ENCODE measurements at places on chromosomes 11 and 22.

- no peak overlapping the region for H3K4me3 ChIP-seq
- no peaks in the 10 kb centered on the region for H3K36me3 ChIP-seq
- peaks cover 36% of the 10 kb centered on the region for H3K27me3 ChIP-seq
- no peaks in the 10 kb centered on the region for H3K4me1 ChIP-seq
- no peak for DNase-seq
- H3K27ac ChIP-seq: no peak overlapping the region
Measured at GRCh38 chr22:18062421-18062820, 15.4 kb upstream of the PEX26 start.

DNA sequence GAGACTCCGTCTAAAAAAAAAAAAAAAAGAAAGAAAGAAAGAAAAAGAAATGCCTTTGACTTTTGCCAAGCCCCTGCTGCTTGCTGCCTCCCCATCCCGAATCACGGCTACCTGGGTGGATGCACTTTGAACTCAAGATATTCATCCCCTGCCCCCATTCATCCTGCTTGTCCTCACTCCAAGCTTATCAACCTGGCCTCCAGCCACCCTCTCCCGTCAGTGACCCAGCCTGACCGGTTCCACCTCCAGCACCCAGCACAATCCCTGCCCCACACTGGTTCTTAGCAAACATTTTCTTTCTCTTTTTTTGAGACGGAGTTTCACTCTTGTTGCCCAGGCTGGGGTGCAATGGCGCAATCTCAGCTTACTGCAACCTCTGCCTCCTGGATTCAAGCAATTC, 44.4 kb downstream of the CYTH4 start:
- peaks cover 18% of the 10 kb centered on the region for H3K36me3 ChIP-seq
- no peak overlapping the region for H3K27ac ChIP-seq
- H3K4me3 ChIP-seq: no peak overlapping the region
- DNase-seq: no peak
- H3K4me1 ChIP-seq: peaks cover 9% of the 10 kb centered on the region
- peaks cover 22% of the 10 kb centered on the region for H3K27me3 ChIP-seq

GRCh38 chr11:23590596-23591308, 730.5 kb upstream of the CCDC179 start:
- no peak overlapping the region for H3K27ac ChIP-seq
- H3K4me3 ChIP-seq: no peak overlapping the region
- DNase-seq: no peak
- no peaks in the 10 kb centered on the region for H3K27me3 ChIP-seq
- no peaks in the 10 kb centered on the region for H3K4me1 ChIP-seq

- no peak for DNase-seq
- H3K4me1 ChIP-seq: no peaks in the 10 kb centered on the region
- no peak overlapping the region for H3K4me3 ChIP-seq
- H3K27me3 ChIP-seq: no peaks in the 10 kb centered on the region
- peaks cover 4% of the 10 kb centered on the region for H3K36me3 ChIP-seq
Measured at GRCh38 chr11:8638300-8638699, 44.2 kb downstream of the TRIM66 start.

GRCh38 chr22:31431950-31432349, 32.5 kb downstream of the DRG1 start:
- no peak overlapping the region for H3K4me3 ChIP-seq
- H3K4me1 ChIP-seq: no peaks in the 10 kb centered on the region
- no peak overlapping the region for H3K27ac ChIP-seq
- H3K36me3 ChIP-seq: peaks cover 91% of the 10 kb centered on the region
- no peaks in the 10 kb centered on the region for H3K27me3 ChIP-seq

- H3K36me3 ChIP-seq: no peaks in the 10 kb centered on the region
- H3K4me3 ChIP-seq: no peak overlapping the region
- H3K27ac ChIP-seq: no peak overlapping the region
- H3K27me3 ChIP-seq: no peaks in the 10 kb centered on the region
Measured at GRCh38 chr22:27284324-27284723, 517.2 kb downstream of the MN1 start.

DNA sequence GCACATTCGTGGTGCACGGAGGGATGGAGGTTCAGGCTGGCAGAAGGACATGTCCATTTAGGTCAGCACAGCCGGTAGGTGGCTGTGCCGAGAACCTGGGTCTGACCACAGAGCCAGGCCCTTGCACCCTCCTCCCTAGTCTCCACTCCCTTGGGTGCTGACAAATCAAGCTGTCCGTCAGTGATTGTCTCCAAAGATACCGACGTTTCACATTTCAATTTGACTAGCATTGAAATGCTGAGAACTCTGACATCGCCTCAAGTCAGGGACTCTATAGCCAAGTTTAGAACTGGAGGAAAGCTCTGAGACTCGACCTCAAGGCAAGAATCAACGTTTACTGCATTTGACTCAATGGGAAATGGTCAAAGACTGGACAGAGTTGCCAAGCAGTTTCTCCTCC, 1321.1 kb downstream of the TBC1D22A start:
- H3K4me3 ChIP-seq: peak overlapping the region; percentile 76
- no peak overlapping the region for H3K27ac ChIP-seq

GRCh38 chr11:2651826-2652271, 47.9 kb downstream of the KCNQ1OT1 start:
- H3K36me3 ChIP-seq: no peaks in the 10 kb centered on the region
- DNase-seq: no peak
- no peaks in the 10 kb centered on the region for H3K4me1 ChIP-seq
- peaks cover 29% of the 10 kb centered on the region for H3K27me3 ChIP-seq

Measured in effector memory CD8-positive, alpha-beta T cell (primary cell).